ENCODE measurements at places on chromosomes 5 and 9.

GRCh38 chr5:14708551-14708950, 44.0 kb downstream of the OTULIN start:
- no peak for DNase-seq

DNA sequence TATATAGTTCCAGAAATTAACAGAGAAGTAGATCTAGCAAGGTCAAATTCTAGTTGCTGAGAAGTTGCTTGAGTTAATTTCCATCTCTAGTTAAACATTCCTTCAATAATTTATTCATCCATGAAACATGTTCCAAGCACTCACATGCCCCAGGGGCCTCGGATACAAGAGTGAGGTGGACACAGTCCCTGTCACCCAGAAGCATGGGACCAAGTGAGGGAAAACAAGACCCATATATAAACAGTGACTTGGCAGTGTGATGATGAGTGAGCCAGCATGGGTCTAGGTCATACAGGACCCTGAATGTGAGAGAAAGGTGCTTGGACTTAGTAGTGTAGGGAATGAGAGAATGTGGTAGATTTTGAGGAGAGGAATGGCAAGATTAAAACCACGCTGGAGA, 216.9 kb downstream of the TTLL11 start:
- no peak for DNase-seq

GRCh38 chr9:75132244-75132643, 43.9 kb downstream of the OSTF1 start:
- DNase-seq = no peak

DNA sequence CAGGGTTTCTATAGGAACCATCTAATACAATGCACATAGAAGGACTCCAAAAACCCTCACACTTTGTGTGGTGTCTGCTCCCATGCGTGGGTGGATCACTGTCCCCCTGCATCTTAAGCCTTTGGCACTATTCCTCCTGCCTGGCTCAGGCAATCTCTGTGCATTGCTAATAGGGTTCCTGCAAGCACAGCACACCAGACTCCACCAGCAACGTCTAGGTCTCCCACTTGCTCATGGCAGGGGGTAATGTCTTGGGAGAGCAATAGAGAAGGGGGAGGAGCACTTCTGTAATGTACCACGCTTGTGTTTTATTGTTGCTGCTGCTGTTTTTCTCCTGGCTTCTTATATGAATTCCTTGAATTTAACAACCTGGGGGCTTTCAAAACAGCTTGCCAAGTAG, 182.6 kb upstream of the GLRA1 start:
- DNase-seq = no peak

DNA sequence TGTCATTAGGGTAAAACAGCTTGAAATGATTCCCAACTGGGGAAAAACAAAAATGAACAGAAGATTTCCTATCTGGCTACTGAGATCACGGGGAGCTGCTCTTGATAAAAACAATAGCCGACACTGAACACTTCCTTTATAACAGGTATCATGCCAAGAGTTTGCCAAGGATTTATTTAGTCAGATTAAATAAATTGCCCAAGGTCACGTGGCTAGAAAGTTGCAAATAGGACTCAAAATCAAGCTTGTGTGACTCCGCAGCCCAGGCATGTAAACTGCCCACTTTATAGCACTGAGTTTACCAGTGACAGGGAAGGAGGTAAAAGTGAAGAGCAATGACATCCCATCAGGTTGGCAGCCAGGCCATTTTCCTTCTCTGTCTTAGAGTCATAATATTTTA, 120.7 kb upstream of the ZNF618 start:
- no peak for DNase-seq

GRCh38 chr9:134666208-134666607, 24.6 kb downstream of the COL5A1 start:
- DNase-seq = no peak

DNA sequence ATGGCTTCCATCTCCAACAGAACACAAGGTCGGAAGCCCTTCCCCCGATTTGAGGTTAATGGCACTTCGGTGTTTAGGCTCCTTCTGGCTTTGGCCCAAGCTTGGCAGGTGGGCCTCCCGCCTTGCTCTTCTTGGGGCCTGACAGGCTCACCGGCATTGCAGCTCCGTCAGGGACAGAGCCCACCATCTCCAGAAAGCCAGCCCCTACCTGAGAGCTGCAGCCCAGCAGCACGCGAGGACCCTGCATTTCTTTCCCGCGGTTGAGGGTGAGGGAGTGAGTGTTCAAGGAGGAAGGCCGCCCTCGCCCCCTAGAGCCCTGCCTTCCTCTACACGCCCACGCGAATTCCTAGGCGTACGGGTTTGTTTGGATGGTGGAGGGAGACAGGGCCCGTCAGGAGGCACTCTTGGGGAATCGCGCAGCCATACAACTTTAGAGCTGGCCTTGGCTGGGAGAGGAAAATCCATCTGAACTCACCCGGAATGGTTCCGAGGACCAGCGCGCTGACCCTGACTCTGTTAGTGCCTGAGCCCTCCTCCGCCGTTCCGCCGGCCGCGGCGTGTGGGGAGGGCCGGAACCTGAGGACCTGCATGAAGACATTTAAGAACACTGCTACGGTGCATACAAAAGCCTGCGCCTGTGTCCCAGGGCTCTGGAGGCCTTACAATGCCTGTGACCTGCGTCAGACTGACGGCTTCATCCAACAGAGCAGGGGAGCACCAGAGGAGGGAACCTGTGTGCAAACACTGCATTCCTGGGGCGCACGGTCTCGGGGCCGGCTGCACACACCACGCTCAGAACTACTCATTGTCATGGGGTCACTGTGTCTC, 73.8 kb downstream of the MRPL36 start:
- no peak for DNase-seq

GRCh38 chr5:332843-333242, 11.3 kb downstream of the AHRR start:
- no peak for DNase-seq

GRCh38 chr9:98311541-98311940, 56.1 kb upstream of the TBC1D2 start:
- no peak for DNase-seq

GRCh38 chr9:129514891-129515290, 106.0 kb downstream of the C9orf50 start:
- DNase-seq = no peak

DNA sequence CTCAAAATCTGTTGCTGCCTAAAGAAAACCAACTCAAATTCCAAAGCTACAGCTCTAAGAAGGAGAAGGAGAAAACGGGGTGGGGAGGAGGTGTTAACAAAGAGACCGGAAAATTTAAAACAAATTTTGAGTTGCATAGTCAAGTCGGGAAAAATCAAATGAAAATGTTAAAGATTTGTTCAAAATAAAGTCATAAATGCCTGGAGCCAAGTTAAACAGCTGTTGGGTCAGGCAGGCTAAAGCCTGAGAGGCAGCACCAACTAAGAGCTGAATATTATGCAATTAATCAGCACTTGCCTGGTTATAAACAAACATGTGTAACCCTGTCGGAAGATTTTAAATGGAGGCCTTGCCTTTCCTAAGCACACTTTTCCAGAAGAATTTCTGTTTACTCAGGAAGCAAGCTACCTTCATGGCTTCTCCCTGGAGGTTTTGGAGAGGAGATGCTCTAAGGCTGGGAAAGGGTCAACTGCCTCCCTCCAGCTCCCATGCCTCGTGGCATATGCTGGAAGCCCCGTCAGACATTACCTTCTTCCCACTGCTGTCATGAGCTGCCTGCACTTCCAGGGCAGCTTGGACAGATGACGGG, 270.5 kb downstream of the DMRT2 start:
- DNase-seq = no peak

DNA sequence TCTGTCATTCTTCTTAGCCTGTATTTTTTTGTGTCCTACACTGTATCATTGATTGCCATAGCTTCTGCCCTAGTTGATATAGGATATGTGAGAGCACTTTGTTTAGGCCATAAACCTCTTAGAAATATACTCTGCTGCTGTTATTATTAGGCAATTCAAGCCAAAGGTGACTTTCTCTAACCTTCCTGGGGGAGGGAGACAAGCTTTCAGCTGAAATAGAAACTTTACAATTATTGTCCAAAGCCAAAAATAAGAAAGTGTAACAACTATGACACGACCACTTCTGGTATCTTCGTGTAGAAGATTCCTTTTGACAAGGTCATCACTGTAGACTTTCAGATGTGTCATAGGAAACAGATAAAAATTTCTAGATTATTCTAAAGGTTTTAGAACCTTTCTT, 12.2 kb upstream of the CSNK1A1 start:
- DNase-seq = peak; percentile 24

Measured in AG20443 (cell line).